Testis (tissue), 5 donors: ENCODE measurements at places on chromosomes 3 and 15. TPM values are rescaled to one million over a fixed set of nuclear protein-coding genes. Genes with fewer than 3 reads are reported as not detected.

The CLDN18 gene
- total RNA-seq: 1.7 TPM

The FAM131A gene
- 77.2 TPM for total RNA-seq

The PRRT3 gene
- 6.6 TPM for total RNA-seq

The BTBD1 gene
- total RNA-seq: 104 TPM

The GOLIM4 gene
- total RNA-seq: 21.6 TPM

The HDDC3 gene
- 16.7 TPM for total RNA-seq

The ROBO2 gene
- total RNA-seq: 17.7 TPM

The TGM5 gene
- 2.1 TPM for total RNA-seq

The CELF6 gene
- total RNA-seq: 19.2 TPM

The GOLGA6A gene
- 32.4 TPM for total RNA-seq

The NDN gene
- total RNA-seq: 66.5 TPM

The TMEM212 gene
- 4.3 TPM for total RNA-seq

The IL16 gene
- total RNA-seq: 14.9 TPM
